ENCODE measurements at places on chromosomes 6 and 20.

- no peak for DNase-seq
These were observed 123.1 kb upstream of the GJE1 start for GRCh38 chr6:142009647-142010046.

DNA sequence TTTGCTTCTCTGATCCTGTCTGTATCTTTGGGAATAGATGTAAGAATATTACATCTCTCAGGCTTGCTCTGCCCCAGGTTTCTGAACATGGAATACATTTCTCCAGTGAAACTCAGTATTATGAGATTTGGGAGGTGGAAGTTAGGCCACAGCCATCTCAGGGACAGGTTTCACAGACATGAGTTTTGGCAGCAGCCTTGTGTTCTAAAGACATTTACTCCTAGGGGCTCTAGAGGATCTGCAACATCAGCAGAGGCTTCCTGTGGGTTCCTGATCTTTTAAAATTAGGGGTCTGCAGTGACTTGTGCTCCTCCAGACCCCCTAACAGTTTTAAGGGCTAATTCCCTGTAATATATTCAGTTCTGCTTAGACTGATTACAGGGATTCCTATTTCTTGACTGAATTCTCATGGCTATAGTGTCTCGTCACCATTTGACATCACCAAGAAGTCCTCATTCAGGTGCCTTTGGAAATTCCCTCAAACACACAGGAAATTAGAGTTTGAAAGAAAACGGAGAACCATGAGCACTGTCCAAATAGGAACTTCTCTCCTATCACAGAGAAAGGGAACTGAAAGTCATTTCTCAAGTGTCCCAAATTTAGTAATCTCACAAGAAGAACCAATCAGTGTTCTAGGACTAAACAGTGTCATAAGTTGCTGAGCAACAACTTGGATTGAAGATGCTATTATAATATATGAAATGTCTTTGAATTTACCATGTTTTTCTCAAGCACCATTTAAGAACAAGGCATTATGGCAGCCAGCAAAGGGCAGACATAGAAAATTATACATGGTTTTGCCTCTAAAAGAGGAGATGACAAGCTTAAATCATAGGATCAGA, 2.5 kb upstream of the HLA-DRA start:
- peak; percentile 97 for DNase-seq

GRCh38 chr6:113246186-113246585, 611.0 kb upstream of the MARCKS start:
- no peak for DNase-seq

- no peak for DNase-seq
These were observed 339.5 kb upstream of the HSF2 start for GRCh38 chr6:122059918-122060317.

DNA sequence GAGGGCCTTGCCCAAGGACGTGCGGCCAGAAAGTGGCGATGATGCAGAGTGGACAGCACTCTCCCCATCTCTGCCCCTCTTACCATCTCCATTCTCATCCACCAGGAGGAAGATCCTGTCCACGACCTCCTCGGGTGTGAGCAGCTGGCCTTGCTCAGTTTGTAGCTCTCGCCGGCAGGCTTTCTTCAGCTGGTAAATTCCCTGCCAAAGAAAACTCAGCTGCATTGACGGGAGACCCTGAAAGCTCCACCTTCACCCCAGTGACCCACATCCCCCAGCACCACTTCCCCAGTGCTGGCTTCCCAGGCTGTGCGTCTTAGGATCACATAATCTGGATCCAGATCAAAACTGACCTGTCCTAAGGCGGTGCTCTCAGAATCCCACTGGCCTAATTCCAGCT, 9.2 kb downstream of the GUCA1B start:
- no peak for DNase-seq

GRCh38 chr6:3193102-3193849, 34.2 kb downstream of the TUBB2B start:
- DNase-seq, result no peak

DNA sequence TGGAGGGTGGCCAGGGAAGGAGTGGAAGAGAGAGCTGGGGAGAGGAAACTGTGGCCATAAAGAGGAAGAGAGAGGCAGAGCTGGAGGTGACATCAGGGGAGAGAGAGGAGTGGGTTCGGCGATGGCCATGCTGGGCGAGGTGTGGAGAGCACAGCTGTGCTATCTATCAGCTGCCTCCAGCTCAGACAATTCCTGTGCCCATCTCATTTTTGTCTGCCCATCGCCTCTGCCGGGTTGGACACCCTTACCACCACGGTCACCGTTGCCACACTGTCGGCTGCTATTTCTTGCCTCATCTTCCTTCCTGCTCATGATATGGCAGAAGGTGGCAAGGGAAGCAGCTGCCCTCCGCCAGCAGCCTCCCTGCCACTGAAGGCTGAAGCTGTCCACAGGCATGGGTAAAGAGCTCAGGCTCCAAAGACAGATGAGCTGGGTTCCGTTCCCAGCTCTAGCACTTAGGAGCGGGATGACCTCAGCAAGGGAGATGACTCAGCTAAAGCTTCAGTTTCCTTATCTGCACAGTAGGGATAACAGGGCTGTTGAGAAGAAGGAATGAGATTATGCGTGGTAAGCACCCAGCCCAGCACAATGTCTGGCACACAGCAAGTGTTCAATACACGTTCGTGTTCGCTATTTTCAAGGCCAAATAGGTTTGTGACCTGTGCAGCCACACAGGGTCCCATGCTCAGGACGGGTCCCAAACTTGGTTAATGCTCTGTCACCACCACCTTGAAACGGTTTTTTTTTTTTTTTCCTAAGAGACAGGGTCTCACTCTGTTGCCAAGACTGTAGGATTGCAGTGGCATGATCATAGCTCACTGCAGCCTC, 21.9 kb upstream of the TAF8 start:
- DNase-seq, result peak; percentile 80

DNA sequence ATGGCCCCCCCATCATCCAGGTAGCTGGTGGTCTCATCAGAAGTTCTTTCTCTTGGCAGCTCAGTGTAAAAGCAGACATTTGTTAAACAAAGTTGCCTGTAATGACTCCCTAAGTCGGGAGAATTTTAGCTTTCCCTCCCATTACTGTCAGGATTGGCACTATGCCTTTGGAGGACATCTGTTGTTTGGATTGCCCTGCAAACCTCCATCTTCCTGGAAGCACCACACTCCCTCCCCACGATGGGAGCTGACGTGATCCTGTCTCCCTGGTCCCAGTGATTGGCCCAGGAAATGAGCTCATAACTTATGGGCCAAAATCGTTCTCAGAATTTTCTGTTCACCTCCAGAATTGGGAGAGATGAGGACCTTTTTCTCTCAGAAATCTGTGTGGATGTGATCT, 42.6 kb upstream of the CNR1 start:
- DNase-seq, result no peak

DNA sequence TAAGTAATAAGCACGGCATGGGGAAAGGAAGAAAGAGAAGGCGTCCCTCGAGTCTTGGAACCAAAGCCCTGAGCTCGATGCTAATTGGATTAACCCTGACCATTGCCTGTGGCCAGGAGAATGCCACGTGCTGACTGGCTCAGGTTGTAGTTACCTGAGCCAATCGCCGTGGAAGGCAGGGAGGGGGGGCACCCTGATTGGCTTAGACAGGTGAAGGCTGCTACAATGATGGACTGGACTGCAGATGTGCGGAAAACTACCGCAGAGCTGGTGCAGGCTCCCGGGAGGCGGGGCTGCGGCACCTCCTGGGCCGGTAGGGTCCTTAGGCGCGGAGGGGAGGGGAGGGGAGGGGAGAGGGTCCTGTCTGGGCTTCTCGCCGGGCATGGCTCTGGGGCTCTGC, 121.3 kb downstream of the TFAP2C start:
- DNase-seq, result no peak

DNA sequence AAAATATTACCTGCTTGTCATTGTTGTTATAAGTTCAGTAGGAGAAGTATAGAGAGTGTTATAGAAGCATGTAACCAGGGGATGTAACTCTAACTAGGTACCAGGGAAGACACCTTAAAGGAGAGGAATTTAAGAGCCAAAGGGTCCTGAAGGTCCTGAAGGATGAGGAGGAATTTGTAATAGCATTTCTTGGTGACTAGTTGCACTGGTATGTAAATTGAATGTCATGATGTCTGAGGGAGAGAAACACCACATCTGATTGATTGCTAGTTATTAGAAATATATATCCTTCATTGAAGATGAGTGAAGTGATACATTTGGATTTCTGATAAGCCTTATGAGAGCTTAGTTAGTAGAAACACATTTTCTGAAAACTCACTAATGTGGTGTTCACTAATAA, 643.8 kb downstream of the RFPL4B start:
- DNase-seq, result no peak

GRCh38 chr6:49634092-49634835, 2.4 kb downstream of the RHAG start:
- no peak for DNase-seq

- no peak for DNase-seq
These were observed 126.2 kb downstream of the FOXO3 start for GRCh38 chr6:108686896-108687295.

DNA sequence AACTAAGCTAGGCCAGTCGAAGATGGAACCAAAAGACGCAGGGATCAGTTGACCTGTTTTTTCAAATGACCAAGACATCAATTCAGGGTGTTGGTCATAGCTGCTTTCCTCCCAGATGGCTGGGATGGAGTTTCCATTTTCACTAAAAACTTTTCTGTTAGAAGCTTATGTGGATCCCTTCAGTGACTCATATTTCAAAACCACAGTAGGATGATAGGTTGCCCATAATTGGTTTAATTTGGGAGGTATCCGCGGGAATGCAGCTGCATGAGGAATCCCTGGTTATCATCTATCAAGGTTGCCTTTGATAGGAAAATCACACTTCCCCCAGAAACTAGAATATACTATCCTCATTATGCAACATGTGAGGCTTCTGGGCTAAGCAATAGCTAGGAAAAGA, 150.9 kb upstream of the MLIP start:
- no peak for DNase-seq

- DNase-seq, result no peak
These were observed 99.8 kb upstream of the MLN start for GRCh38 chr6:33903579-33903978.

GRCh38 chr6:5778317-5778857, 228.3 kb downstream of the NRN1 start:
- no peak for DNase-seq

GRCh38 chr6:133062077-133062476, 179.1 kb upstream of the EYA4 start:
- no peak for DNase-seq

- no peak for DNase-seq
These were observed 50.7 kb upstream of the ERVFRD-1 start for GRCh38 chr6:11162262-11162661.

DNA sequence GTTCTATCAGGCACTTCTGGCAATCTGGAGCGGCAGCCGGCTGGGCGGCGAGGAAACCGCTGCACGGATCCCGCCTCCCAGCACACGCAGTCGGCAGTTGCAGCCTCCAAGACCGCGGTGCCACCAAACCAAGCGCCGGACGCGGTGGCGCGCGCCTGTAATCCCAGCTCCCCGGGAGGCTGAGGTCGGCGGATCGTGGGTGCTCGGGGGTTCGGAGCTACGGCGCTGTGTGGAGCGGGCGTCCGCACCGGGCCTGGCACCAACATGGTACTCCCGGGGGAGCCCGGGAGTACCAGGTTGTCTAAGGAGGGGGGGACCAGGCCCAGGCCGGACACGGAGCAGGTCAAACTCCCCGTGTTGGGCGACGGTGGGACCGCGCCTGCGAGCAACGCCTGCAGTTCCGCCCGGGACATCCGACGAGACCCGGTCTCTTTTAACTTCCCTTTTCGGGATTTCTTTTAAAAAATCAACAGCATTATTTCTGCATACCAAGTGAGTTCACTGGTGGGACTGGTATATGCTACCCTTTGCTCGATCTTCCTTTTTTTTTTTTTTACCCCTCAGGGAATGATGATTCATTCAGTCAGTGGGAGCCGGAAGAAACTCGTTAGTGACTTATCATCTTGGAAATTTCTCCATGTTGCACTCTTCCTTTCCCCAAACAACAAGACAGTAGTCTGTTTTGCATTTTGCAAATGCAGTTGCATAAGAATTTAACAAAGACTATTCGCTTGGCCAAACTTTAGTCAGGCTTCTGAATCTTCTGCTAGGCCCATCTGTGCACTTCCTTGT, 27.6 kb downstream of the ZNF311 start:
- DNase-seq, result peak; percentile 75

DNA sequence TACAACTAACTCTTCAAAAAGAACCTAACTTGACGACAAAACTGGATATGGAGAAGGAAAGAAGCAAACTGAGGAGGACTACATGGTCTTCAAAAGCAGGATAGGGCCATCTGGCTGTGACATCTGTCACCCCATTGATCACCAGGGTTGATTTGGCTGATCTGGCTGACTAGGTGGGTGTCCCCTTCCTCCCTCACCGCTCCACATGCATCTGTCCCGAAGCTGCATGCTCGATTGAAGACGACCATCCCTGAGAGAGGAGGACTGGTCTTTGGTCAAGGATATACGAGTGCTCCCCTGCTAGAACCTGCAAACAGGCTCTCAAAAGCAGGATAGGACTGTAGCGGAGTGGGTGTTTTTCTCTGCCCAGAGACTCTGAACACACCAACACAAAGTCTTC, 21.7 kb downstream of the CPNE1 start:
- no peak for DNase-seq

DNA sequence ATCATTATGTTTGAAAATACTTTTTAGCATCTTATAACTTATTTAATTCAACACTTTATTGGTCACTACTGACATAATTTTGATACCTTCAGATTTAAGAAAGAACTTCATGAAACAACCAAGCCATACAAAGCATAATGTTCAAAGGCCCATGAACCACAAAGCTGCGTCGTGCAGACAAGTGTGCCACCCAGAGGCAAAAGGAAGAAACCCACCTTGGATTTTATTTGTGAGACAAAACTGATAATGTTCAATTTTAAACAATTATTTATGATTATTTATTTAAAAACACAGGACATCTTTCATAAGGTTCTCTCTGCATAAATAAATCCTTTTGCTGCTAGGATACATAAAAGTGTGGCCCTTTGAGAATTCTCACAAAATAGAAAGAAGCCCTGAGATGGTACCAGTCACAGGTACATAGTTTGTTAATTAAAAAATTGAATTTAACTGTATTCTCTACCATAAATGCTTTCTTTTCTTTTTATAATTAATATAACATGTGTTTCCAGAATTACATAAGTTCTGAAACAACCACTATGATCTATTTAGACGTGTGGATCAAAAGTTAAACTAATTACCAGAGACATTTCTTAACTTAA, 143.7 kb downstream of the RALGAPA2 start:
- no peak for DNase-seq

- peak; percentile 70 for DNase-seq
These were observed 13.8 kb downstream of the RNF144B start for GRCh38 chr6:18400831-18401446.

- no peak for DNase-seq
These were observed 100.5 kb upstream of the HMGCLL1 start for GRCh38 chr6:55679503-55679902.

- no peak for DNase-seq
These were observed 69.6 kb downstream of the JAG1 start for GRCh38 chr20:10603971-10604864.

- DNase-seq, result no peak
These were observed 75.8 kb upstream of the RIN2 start for GRCh38 chr20:19682249-19682648.

All from inflammatory macrophage treated with lipopolysaccharide for 1 hour (primary cell).